Spleen (tissue), 13 donors: ENCODE measurements at places on chromosomes 6 and 20. TPM values are rescaled to one million over a fixed set of nuclear protein-coding genes. Genes with fewer than 3 reads are reported as not detected.

DNA sequence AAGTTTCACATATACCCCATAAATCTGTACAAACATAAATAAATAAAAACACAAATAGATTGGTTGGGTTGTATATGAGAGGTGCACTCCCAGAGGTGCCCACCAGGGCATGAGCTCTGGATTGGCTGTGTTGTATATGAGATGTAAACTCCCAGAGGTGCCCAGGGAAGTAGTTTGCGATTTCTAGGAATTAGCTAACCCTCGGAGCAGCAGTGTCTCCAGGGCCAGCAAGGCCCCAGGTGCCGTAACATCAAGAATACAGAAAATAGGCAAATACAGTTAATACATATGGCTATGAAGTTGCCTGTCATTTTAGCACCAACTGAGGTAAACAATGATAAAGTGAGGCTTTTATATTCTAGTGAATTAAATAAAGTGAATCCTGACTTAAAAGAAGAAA lies 5.4 kb upstream of the GINM1 start:
- DNase-seq = no peak

DNA sequence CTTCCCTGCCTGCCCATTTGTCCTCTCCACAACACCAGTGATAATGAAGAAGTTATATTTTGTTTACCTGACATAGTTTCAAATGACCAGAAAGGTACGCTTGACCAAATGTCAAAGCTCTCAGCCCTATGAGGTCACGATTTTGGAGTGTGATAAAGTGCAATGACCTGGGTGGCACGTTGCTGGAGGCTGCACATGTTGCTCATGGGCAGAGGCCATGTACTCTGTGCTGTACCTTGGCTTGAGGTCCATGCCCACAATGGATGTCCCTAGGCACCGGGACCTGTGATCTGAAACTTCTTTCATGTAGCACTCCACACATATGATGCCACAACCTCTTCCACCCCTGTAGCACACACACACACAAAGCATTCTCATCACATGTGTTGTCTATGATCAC lies 164.0 kb upstream of the HEY2 start:
- no peak for DNase-seq

DNA sequence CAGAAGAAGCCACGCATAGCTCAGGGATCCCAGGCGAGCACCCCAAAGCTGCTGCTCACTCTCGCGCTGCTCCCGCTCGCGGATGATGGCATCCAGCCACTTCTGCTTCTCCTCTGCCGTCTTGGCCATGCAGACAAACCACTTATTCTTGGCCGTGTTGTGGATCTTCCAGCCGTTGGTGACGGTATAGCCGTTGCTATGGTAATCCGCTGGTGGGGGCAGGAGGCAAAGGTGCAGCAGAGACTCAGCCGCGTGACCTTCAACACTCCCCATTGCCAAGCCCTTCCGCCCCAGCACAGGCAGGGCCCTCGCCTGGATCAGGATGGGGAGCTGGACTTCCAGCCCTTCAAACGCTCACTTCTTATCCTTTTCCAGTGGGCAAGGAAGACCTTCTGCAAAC lies 136.9 kb downstream of the PREX1 start:
- DNase-seq = peak; percentile 64

DNA sequence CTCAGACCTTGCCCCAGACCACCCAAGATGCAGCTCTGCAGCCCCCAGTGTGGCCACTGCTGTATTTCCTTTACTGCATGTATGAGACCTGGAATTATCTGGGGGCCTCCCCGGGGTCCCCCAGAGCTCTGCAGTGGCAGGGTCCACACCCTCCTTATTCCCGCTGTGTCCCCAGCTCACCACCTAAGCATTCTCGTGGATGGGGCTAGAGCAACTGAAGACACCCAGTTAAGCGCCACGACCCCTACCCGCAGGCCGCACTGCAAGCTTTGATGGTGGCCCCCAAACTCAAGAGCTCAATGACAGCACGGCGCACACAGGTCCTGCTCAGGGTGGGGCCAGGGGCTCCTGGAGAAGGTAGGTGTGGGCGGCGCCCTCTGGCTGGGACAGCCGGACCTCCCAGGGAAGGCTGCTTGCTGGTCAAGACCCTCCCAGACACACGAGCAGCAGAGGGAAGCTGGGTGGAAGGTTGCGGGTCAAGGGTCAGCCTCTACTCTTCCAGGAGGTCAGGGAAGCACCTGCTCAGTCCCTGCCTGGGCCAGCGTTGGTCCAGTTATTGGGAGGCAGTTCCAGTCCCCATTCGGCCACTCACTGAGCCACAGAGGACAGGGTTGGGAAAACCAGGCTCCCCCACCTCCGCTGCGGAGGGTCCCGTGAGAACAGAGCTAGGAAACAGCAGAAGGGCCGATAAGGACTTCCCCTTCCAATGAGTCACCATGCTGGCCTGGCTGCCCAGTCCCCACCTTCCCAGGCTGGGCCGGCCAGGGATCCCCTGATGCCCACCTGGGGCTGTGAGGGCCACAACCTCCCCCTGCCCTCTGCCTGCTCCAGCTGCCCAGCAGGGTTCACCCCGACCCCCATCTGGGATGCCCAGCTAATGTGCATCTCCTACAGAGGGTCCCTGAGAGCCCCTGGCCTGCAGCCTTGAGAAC lies 2.9 kb downstream of the LAMA5 start:
- DNase-seq = no peak

- DNase-seq = no peak
Measured at GRCh38 chr6:30151580-30151979, 9.4 kb downstream of the TRIM10 start.

- no peak for DNase-seq
Measured at GRCh38 chr6:20686142-20686541, 151.9 kb downstream of the CDKAL1 start.

GRCh38 chr6:77470983-77471382 lies 7.7 kb upstream of the HTR1B start:
- DNase-seq = no peak

DNA sequence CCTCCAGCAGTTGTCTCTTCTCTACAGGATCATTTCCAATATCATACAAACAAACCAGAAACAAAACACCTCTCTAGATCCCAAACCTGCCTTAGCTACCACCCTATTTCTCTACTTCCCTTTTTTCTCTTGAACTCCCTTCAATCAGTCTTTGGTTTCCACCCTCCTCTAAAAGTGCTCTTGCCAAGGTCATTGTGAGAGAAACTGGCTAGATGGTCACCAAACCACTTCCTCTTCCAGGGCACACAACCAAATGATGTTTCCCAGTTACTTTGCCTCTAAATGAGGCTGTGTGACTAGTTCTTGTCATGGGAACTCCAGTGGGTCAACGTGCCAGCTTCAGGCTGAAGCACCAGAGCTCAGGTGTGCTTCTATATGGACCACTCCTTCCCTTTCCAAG lies 85.8 kb upstream of the ARMC2 start:
- DNase-seq = no peak

DNA sequence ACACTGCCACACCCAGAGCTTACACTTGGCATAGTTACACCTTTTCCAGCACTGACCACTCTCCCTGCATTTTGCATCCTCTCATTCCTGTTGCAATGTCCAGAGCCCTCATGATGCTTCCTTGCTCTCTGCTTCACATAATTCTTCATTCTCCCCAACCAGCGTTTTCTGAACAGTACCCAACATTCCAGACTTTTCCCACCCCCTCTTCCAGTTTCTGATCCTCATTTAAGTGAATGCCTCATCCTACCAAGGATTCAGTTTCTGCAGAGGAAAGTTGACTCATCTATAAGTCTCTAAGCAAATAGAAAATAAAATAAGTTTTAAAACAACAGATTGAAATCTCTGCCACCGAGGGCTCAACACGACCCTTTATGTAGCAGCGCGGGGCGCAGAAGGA lies 321.3 kb upstream of the TCF21 start:
- DNase-seq = no peak

DNA sequence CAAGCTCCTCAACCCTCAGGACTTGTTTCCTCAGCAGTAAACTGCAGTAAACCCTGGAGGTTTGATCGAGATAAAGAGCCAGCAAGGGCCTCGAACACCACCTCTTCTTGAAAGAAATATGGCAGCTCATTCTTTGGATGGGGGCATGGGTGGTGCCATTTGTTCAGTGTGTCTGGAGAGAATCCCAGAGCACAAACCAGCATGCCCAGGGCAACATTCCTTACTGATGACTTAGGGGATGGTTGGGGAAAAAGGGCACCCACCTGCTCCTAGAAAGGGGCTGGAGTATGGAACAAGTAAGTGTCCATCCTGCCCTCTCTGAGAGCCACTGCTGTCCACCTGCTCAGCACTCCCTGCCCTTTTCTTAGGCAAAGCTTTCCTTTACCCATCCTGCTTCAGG lies 31.3 kb upstream of the ZFAND3 start:
- DNase-seq = no peak

- DNase-seq = peak; percentile 89
Measured at GRCh38 chr20:20780127-20780824, 67.8 kb upstream of the RALGAPA2 start.

DNA sequence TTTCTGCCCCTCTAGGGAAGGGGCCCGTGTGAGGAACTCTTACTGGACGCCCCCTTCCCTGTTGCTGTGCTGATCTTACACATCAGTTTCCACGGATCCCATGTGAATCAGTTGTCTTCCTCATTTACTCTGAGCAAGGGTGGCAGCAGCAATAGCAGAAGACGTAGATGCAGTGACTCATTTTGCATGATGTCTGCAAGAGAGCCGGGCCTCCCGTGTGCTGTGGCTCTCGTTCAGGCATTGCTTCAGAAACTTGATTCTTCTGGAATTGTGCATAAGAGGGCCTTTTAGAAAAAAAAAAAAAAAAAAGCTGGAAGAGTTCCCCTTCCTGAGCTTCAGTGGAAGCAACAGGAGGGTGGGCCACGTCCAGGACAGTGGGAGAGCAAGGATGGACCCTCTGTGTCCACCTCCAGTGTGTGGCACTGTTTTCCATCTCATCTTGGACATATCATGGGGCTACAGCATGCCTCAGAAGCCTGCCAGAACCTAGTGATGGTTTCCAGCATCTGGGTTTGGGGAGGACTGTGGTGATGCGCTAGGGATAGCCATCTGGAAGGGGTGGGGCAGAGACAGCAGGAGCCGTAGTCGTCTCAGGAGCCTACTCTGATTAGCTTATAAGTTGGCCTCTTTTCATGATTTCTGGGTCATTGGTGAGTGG lies 62.1 kb downstream of the FOXO3 start:
- no peak for DNase-seq

DNA sequence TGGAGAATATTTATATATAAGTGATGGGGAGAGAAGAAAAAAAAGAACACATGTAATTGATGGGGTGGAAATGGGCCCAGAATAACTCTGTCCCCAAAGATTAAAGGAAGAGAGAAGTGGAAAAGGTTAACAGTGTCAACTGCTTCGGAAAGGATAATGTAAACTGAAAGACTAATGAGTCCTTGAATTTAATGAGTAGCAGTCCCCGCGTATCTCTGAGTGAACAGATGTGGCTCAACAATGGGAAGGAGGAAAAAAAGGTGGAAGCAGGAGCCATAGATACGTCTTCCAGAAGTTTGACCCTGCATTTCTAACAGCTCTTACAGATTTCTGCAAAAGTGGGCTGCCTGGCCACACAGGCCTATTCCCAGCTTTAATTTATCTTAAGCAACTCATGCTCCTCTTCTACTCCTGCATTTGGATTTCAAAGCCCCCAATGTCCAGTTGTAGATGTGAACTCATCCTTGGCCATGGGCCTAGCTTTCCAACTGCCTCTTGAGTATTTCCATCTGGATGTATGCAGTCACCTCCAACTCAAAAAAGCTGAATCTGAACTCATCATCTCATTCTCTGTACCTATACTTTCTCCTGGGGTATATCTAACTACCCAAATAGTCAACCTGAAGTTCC lies 61.3 kb downstream of the DST start:
- DNase-seq = no peak

DNA sequence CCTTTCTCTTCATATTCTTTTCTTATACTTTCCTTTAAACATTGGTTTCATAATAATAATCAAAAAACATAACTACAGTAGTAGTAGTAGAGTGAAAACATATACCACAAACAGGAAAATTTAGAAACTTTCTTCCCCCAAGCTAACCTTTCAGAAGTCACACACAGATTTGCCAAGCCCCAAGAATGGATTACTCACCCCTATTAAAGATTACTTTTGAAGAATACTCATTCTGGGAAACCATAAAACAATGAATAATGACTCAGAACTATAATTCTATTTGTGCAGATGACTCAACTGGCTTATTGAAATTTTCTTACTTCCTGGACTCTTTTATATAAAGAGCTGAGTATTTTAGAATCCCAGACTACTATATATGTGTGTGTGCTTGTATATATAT lies 119.4 kb upstream of the GJE1 start:
- no peak for DNase-seq

DNA sequence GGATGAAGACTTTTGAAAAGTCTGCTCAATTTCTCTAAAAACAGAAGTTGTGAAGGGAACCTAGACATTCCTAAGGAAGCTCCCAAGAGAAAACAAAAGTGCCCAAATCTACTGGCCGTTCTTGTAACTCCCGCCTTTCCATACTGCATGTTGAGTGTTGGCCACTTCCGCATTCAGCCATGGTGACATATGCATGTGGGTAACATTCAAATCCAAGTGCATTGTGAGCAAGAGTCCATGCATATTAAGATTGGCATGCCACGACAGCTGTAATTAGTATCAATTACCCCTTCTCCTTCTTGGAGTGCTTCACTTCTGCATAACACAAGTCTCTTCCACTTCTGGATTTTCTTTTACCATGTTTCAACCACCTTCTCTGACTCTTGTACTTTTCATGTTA lies 8.4 kb downstream of the SLC35D3 start:
- no peak for DNase-seq

DNA sequence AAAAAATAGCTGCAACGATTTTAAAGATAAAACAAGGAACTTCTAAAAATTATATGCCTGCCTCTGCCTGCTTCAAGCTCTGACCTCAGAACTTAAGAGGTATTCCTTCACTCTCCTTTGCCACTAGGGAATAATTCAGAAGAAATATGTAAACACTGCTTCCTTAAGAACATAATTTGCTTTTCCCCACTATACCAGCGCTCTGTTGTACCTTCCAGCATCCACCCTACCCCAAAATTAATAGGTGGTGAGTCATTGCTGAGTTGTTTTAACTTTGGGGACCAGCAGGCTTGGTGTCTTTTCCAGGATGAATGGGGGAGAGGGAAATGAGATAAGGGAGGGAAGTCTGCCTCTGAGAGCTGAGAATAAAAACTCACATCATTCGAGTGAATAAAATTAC lies 107.7 kb upstream of the ATXN1 start:
- DNase-seq = no peak

DNA sequence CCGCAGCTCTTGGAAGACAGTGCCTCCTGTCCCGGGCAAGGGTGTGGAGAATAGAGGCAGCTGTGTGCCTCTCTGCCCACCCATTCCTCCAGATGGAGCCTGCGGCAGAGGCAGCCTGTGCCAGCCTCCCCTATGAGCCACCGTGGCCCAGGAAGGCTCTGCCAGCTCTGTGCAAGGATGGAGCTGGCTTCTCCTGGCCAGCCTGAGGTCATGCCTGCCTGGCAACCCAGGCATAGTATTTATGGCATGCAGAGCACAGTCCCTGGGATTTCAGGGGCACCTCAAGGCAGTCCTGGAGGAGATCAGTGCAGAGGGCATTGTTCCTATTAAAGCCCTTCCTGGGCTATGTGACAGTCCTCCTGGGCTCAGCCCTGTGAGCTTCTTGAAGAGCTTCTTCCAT lies 1.5 kb downstream of the EPB41L1 start:
- no peak for DNase-seq

GRCh38 chr20:16279320-16279719 lies 293.9 kb downstream of the KIF16B start:
- no peak for DNase-seq

The TP53TG5 gene
- polyA plus RNA-seq = not detected

The MRAP2 gene
- 3.5 TPM for polyA plus RNA-seq

The HLA-DRB1 gene
- polyA plus RNA-seq = 573 TPM

The PDYN gene
- polyA plus RNA-seq = not detected

The GPLD1 gene
- 0.41 TPM for polyA plus RNA-seq

The NKAPL gene
- polyA plus RNA-seq = 1.4 TPM

The GRIK2 gene
- polyA plus RNA-seq = 0.35 TPM

The ARMH2 gene
- 0.35 TPM for polyA plus RNA-seq

The PLAGL2 gene
- 2.2 TPM for polyA plus RNA-seq
